Activated T-helper 9 cell treated with anti-CD3 and anti-CD28 coated beads, Interleukin-2, amount 50 U/mL, for 16 hours (primary cell): ENCODE measurements at places on chromosomes 11 and 22.

DNA sequence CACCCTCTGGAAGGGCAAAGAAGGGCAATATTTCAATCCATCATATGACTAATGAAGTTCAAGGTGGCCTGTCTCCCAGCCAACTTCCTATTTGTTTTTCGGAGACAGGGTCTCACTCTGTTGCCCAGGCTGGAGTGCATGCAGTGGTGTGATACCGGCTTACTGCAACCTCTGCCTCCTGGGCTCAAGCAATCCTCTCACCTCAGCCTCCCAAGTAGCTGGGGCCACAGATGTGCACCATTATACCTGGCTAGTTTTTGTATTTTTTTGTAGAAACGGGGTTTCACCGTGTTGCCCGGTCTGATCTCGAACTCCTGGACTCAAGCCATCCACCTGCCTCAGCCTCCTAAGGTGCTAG, 13.4 kb downstream of the ABTB2 start:
- DNase-seq: no peak

GRCh38 chr11:121615501-121615900, 162.7 kb upstream of the SORL1-AS1 start:
- no peak for DNase-seq

- DNase-seq: no peak
Observed at GRCh38 chr11:62443390-62444235, 24.8 kb downstream of the SCGB1A1 start.

GRCh38 chr11:78850078-78850477, 275.4 kb upstream of the NARS2 start:
- no peak for DNase-seq

- no peak for DNase-seq
Observed at GRCh38 chr11:33874910-33875490, 16.9 kb downstream of the LMO2 start.

- DNase-seq: no peak
Observed at GRCh38 chr11:131185915-131186314, 184.5 kb upstream of the NTM start.

GRCh38 chr11:57597461-57597915, at the start of gene SERPING1:
Gene SERPING1 (plus strand): TSS chr11:57597685. CDS start chr11:57598271, 586 bp downstream.
- no peak for DNase-seq

DNA sequence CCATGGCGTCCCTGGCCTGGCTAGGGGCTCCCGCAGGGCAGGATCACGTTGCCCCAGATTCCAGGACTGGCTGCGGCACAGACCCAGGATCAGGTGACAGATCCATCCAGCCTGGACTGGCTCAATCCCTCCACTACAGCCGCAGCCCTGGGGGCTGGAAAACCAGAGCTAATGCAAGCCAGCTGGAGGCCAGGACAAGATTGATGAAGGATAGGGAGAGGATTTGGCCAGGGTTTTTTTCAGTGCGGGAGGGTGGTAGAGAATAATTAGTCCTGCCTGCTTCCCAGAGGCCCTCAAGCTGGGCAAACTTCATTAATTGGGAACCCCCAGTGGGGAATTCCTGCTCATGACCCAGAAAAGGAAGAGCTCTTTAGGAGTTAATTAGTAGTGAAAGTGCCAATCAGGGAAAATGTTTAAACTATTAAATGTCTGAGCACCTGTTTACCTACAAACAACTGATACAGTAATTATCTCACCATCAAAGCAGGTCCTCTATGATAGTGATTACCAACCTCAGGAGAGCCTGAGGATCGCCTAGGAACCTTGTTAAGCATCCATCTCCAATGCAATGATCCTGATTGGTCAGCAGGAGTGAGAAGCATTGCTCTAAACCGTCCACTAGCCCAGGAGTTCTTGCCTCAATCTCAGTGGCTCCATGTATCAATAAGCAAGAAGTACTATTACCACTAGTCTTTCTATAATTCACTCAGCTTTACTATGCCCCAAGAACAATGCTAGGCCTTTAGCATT, 33.0 kb upstream of the MYOD1 start:
- DNase-seq: no peak

GRCh38 chr11:1199751-1200610, 22.9 kb upstream of the MUC5B start:
- DNase-seq: no peak

DNA sequence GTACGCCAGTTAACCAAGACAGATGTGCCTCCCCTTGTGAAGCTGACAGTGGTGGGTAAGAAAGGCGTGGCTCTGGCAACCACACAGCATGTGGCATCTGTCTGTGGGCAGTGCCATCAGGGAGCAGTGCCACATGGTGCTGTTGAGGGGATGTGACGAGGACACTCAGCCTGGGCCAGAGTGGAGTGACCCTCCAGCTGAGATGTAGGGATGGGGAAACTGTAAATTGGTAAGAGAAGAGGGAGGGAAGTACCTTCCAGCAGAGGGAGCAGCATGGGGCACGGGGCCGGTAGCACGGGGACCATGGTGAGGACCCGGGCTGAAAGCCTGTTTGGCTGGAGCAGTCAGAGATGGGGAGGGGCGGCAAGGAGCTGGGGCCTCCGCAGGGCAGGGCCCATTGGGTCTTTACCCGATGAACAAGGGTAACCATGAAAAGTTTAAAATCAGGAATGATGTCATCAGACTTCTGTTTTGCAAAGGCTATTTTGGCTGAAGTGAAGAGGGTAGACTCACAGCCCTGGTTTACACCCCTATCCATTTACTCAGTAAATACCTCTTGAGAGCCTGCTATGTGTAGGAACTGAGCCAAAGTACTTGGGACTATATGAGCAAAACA, 10.4 kb downstream of the TMPRSS6 start:
- no peak for DNase-seq

DNA sequence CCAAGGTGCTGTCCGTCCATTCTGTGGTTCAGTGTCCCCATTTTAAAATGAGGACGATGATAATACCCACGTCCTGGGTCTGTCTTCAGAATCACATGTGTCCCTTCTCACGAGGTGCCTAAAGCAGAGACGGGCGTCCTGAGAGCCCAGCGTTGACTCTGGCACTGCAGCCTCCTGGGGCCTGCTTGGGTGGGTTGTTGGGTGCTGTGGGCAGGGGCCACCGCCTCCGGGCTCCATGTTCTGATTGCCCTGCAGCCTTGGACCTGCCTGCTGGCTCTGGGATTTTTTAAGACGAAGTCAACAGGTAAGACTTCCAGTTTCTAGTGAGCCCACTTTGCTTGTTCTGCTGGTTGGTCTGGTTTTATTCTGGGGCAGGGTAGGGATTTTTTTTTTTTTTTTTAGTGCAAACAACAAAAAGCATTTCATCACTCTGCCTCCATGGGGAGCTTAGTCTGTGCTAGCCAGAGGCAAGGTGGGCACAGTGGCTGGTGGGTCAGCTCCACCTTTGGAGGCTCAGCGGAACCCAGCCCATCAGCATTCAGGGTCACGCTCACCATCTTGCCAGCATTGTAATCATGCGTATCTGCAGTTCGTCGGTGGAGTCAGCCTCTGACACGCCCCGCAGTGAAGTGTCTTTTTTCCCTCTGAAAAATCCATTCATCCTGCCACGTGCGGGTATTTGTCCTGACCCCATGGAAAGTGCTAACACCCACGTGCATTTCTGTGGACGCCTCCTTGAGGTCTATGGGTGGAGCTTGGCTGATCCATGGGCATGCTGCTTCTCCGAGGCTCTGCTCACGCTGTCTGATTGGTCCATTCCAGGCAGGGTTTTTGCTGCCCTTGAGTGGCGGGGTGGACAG, 28.3 kb downstream of the NADSYN1 start:
- DNase-seq: no peak

GRCh38 chr11:100872951-100873740, 186.1 kb downstream of the ARHGAP42 start:
- DNase-seq: no peak

- no peak for DNase-seq
Observed at GRCh38 chr22:36902143-36902926, 11.1 kb upstream of the CSF2RB start.

DNA sequence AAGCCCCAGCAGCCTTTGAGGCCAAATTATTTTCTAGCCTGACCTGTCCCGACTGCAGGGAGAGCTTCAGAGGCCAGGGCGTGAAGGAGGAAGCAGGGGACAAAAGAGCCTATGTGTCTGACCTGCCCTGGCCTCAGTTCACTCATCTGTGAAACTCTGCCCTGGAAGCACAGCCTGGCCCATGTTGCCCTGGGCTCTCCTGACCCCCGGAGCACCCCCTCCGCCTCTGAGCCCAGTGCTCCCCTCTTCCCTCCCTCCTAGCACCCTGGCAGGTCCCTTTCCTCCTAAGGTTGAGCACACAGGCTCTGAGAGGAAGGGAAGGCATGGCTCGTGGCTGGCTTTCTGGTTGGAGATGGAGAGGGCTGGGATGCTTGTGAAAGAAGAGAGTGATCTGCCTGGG, 3.4 kb upstream of the A4GALT start:
- DNase-seq: no peak

GRCh38 chr11:637593-638521, 788 bp downstream of the DRD4 start:
- no peak for DNase-seq

DNA sequence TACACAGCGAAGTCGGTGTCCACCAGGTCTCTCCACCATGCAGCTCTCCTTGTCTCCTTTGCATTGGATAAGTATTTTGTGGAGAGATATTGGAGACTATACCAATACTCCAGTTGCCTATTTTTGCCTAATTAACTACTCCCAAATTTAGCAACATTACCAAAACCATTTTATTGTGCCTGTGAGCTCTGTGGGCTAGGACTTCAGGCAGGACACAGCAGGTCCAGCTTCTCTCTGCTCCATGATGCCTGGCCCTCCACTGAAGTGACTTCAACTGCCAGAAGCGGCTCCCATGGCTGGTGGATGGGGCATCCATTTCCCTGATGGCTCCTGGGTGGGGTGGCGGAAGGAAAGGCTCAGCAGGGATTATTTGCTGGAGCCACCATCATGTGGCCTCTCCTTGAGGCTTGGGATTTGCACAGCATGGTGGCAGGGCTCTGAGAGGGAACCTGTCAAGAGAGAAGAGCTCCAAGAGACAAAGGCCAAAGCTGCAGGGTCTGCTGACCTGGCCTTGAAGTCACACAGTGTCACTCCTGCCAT, 36.9 kb upstream of the MAPK1 start:
- DNase-seq: no peak

GRCh38 chr11:62069374-62069773, 54.4 kb upstream of the INCENP start:
- DNase-seq: no peak

GRCh38 chr11:71933141-71933933, 4.5 kb downstream of the RNF121 start:
- no peak for DNase-seq

DNA sequence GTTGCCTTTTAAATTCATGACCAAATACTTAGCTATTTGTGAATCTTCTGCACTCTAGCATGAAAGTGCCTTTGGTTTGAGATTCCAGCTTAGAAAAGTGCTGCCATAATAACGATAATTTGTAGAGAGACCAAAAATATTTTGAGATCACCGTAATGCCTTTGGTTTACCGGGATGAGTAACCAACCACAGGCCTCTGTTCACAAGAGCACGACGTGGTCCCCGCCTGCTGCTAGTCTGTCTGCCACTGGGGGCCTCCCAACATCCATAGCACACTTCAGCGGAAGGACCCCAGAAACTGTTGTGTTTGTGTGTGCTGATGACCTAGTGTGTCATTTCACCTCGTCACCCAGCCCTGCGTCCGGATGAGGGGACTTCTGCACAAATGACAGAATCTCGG, 67.0 kb upstream of the RASSF10 start:
- DNase-seq: no peak

- DNase-seq: no peak
Observed at GRCh38 chr11:23789200-23789853, 707.5 kb upstream of the LUZP2 start.

GRCh38 chr22:27476729-27477128, 324.8 kb downstream of the MN1 start:
- no peak for DNase-seq

DNA sequence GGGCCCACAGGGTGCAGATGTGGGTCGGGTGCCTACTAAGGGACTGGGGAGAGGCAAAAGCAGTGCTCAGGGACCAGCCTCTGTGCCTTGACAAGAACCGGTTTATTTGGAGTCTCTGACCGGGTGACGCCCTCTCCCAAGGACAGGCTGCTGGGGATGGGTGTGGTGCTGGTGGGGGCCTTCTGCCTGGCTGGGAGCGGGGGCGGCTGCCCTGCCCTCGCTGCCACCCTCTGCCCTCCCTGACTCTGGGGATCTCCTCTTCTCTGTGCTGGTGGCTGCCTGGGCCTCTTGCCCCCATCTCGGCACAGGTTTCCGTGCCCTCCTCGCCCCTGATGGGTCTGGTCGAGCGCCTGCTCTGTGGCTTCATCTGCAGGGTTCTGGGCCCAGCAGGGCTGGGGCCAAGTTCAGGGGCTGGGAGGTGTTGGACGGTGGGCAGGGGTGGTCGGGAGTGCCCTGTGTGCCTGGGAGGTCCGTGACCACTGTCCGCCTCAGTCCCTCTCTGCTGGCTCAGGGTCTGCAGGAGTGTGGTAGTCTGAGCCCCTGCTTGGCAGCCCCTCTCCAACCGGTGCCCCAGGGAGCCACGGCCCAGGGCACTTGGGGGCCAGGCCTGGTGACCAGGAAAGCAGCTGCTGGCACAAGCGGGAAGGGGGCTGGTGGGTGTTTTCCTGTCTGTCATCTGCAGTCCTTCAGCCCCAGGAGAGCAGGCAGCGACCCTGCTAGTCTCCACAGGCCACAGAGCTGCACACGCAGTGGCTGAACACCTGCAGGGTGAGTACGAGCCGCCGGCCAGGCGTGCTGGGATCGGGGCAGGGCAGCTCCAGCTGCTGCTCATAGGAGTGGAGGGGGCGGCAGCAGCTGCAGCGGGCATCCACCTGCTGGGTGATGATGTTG, 23.5 kb downstream of the MUC6 start:
- DNase-seq: no peak

GRCh38 chr11:1384199-1384970, 5.3 kb upstream of the BRSK2 start:
- DNase-seq: no peak

- no peak for DNase-seq
Observed at GRCh38 chr11:61887839-61888494, 3.4 kb downstream of the FADS3 start.

DNA sequence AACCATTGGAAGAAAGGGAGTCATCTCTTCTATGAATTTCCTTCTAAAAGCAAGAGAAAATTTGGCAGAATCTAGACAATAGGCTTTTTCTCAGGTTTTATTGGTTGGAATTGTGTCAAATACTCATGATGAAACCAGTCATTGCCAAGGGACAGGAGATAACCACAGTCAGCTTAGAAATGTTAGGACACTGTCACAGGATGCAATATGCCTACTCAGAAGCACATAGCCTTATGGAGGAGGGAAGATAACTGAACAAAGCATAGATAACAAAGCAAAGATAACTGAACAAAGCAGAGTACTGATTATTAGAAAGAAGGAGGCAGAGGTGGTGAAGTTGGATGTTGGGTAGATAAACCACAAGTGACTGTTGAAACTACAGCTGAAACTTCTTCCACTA, 303.5 kb upstream of the PDGFD start:
- DNase-seq: no peak

- peak; percentile 86 for DNase-seq
Observed at GRCh38 chr11:76860539-76861475, at the start of gene ACER3. Gene ACER3 (plus strand): TSS chr11:76860918. CDS start chr11:76860977, 59 bp downstream.
